ENCODE measurements at places on chromosomes 11 and 22. TPM values are rescaled to one million over a fixed set of nuclear protein-coding genes. Genes with fewer than 3 reads are reported as not detected.
A peak's percentile ranks its signal among the peaks of the same experiment; 100 is the strongest.

OR52N4 gene
- total RNA-seq, result not detected

DNA sequence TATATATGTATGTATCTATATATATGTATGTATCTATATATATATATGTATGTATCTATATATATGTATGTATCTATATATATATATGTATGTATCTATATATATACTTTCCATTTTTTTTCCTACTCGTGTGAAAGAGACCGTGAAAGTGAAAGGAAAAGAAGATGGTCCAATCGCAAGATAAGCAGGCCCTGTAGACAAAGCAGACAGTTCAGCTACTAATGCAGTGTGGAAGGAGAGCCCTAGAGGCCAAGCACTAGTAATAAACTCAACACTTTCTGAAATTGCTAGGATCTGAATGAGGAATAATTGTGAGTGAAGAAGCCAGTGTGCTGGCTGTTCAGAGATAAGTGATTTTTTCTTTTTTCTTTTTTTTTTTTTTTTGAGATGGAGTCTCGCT is 47.2 kb downstream of the MCHR1 start:
- DNase-seq, result no peak

DNA sequence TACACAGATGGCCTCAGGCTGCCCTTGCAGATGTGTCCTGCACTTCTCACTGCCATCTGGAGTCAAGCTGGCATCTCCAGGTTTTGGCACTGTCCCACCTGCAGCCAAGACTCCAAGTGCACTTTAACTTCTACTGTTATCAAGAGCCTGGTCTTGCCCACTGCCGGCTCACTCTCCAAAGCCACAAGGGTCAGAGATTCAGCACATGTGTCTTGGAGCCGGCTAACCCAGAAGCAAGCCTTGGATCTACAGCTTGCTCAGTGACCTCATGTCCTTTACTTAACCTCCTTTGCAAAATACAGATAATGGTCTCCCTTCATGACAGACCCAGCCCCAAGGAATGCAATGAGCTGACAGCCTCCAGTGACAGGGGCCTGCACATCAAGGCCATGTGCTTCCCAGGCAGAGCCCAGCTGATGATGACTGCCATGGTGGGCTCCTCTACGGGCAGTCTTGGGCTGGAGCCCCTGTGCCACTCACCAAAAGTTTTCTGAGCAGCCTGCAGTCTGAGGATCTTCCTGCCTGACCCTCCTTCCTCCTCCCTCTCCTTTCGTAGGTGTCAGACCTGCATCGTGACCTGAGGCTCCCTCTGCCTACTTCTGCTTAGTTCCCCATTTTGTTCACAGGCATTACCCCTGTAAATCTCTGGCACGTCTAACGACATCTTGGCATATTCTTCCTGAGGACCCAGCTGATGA is 9.0 kb downstream of the TP53AIP1 start:
- no peak for DNase-seq

CHID1 gene
- 45.7 TPM for total RNA-seq

NDUFV1 gene
- 217 TPM for total RNA-seq

SOX6 gene
- total RNA-seq, result 1.7 TPM

DNA sequence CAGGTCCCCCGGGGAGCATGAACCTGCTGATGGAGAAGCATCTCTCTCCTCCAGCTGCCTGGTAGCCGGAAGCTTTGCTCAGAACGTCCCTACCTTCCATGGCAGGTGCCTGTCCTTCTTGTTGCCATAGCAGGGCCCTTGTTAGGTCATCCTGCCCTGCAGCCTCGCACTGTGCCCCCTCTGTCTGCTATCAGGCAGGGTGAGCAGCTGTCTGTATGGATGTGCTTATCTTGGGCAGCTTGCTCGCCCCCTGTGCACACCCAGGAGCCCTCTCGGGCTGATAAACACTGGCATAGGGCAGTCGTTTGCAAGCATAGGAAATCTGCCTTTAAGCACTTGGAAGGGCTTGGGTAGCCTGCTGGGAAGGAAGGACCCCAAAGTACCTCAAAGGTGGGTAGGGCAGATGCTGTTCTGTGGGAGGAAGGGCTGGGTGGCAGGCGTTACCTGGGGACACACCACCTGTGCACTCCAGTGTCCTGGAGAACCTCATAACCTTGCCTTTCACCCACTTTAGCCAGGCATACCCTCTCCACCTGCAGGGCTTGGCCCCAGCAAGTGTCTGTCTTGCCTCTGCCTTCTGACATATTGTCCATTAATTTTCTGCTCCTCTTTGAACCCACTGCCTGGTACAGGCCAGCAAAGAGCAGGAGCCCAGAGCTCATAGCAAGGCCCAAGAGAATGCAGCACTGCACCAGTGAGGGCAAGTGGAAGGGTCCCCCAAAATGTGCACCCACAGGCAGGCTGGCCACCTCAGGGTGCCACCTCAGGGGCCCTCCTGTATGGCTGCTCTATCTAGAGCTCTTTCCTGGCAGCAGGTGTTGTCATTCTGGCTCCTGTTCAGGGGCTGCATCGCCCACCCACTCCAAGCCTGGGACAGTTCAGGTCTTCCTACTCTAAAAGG is 8.0 kb upstream of the COMT start:
- DNase-seq, result no peak

GRCh38 chr11:111976767-111977145 is 39.6 kb downstream of the DIXDC1 start:
- peak; percentile 74 for DNase-seq

GRCh38 chr22:50696251-50696798 is 23.7 kb downstream of the SHANK3 start:
- peak; percentile 40 for DNase-seq

DNA sequence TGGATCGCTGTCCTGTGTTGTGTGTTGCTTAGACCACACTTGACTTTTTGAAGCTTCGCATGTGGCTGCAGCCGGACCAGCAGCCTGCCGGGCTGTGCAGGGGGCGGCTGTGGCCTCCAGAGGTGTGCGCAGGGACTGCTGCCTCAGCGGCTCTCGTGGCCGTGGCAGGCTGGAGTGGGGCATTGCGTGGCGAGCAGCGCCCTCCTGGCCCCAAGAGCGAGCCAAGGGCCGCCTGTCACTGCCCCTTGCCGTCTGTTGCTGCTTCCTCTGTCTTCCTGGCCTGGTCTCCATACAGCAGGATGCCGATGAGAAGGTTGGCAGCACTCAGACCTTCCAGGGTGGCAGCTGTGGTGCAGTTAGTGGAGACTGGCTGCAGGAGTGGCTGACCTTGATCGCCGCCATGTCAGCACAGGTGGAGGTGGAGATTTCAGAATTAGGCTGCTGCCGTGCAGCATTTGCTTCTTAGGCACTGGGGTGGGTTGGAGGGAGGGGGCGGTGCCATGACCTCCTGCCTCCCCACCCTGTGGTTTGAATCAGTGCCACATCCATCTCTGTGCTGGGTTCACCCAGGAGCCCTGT is 34.0 kb downstream of the MUC6 start:
- DNase-seq, result no peak

- DNase-seq, result no peak
Observed at GRCh38 chr22:37771702-37772427, 35.9 kb upstream of the GCAT start.

GRCh38 chr11:31875866-31876560 is 64.9 kb upstream of the PAX6 start:
- no peak for DNase-seq

- DNase-seq, result no peak
Observed at GRCh38 chr11:46436113-46436512, 44.5 kb upstream of the CHRM4 start.

DNA sequence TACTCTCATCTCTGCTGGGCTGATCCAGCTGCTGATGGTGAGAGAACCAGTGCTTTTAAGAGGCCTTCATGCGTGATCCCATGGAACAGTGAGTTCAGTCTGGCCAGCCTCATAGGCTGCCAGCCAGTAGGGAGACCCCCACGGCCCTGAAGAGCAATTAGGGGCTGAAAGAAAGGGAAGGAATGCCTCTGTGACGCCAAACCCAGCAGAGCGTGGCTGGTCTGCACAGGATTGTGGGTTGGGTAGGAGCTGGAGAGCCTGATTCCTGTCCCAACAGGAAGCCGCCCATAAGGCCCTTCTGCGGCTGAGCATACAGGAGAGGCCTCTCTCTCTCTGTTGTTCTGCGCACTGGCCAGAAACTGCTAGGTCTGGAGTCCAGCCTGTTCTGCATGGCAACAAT is 181.5 kb upstream of the E2F8 start:
- DNase-seq, result no peak

GRCh38 chr22:46416520-46416871 is 81.0 kb downstream of the TRMU start:
- no peak for DNase-seq

DNA sequence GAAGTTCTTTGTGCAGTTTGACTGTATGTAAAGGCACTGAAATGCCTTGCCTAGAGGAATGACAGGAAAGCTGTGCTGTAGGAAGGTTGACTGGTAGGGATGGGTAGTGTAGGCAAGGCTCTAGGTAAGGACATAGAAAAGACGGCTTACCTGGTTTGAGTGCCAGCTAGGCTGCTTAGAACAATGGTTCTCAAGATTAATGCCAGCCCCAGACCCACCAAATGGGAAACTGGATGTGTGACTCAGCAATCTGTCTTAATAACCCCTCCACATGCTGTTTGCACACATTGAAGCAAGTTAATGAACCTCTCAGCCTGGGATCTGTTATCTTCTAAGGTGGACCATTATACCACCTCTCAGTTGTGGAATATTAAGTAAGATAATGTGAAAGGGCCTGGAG is 3.7 kb downstream of the RPS3 start:
- DNase-seq, result no peak

TSPO gene
- total RNA-seq, result 126 TPM

DNA sequence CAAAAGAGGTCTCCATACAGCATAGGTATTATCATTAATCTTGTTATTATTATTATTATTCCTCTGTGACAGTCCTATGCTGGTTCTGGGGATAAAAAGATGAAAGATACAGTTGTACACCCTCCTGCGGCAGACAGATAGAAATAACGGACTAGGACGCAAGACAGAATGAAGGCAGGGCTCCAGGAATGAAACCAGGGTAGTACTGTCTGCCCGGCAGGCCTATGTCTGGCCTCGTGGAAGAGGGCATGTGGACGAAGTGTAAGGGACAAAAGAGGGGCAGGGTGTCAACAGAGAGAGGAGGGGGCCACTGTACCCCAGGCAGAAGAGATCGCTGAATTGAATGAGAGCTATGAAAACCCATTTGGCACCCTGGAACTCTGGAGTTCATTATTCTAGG is 25.2 kb downstream of the DSCAML1 start:
- DNase-seq, result no peak

- DNase-seq, result no peak
Observed at GRCh38 chr11:134557571-134558257, 145.7 kb upstream of the B3GAT1 start.

DNA sequence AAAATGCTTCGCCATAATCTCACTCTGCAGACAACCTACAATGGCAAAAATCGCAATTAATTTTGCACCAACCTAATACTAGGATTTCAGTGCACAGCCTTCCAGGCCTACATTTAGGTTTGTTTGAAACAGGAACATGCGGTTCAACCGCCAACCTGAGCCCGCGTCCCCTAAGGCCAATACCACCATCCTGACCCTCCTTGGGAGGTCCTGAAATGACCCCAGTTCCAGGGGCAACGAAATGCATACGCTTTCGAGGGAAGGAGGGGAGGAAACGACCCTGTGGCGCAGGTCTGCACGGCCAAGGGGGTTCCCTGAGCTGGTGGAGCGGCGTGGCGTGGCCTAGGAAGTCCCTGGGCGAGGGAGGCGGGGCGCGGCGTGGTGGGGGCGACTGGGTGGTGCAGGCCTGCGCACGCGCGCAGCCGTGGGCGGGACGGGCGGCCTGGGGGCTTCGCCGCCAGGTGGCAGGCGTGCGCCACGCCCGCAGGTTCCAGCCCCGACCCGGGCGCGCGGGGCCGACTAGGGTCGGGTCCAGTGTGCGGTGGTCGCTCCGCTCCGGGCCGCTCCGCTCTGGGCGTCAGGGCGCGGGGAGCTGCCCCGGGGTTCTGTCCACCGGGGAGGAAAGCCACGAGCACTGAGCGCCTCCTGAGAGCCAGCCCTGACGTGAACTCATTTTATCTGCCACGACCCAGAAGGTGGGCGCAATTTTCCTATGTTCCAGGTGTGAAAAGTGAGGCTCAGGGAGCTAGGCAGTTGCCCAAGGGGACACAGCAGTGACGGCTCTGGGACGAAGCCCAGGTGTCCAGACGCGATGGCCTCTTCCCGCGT is 94.1 kb downstream of the SWAP70 start:
- peak; percentile 94 for DNase-seq

DNA sequence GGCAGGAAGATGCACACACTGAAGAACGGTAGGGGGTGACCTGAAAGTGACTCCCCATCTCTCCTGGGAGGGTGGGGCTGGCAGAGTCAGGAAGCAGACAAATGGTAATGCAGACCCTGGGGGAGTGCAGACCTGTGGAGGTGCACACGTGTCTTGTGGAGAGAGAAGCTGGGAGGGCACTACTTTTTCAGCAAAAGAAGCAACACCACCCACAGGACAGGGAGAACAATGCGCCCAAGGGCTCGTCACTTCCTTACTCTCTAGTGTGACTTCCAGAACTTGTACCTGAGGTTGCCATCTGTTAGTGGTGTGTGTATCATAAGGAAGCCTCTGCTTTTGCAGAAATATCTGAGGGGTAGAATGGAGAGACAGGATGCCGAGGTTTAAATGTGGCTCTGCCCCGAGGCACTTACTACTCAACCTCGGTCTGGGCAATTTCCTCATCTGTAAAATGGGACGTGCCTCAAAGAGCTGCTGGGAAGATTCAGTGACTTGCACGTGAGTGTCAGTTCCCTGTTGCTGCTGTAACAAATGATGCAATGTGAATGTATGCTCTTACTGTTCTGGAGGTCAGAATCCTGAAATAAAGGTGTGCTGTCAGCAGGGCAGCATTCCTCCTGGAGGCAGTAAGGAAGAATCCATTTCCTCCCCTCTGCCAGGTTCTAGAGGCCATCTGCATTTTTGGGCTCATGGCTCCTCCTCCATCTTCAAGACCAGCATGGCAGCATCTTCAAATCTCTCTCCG is 323.4 kb downstream of the SHANK2 start:
- DNase-seq, result no peak

DNA sequence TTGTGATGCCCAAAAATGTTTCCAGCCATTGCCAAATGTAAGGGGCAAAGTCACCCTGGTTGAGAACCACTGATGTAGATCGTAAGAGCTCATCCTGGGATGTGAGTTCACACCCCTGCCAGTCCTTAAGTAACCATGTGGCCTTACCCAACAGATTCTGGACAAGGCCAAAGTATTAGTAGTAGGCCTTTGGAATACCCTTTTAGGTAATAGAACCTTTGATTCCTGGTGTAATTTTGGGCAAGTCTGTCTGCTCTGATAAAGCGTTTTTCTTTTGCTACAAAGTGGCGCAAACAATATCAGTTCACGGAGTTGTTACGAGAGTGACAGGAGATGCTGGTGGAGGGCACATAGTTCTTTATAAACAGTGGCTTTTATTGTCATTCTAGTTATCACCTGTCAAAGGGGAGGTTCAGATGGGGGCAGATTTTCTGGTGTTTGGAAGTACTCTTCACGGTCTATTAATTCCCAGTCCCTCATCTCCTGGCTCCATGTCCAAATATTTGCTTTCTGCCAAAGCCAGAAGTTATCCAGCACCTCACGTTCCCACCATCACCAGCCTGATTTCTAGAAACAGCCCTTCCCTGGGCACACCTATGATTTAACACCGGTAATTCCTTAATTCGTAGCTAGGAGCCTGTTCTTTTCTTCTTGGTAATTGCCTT is 73.8 kb upstream of the CRYBB3 start:
- no peak for DNase-seq

LRRC10B gene
- total RNA-seq, result 4.4 TPM

- no peak for DNase-seq
Observed at GRCh38 chr22:29831958-29832357, 6.1 kb downstream of the ASCC2 start.
